A549 treated with Hydrocortisone at 1 μM for 4 hours (cell line): ENCODE measurements at places on chromosomes 5 and 9. TPM values are rescaled to one million over a fixed set of nuclear protein-coding genes. Genes with fewer than 3 reads are reported as not detected.

Gene IL5
- total RNA-seq = not detected in 5 replicates

Gene CNTNAP3B
- total RNA-seq = 14.9 to 15.8 TPM (median 15.1 TPM) in 5 replicates

Gene GRM6
- not detected in 5 replicates for total RNA-seq

Gene FSTL4
- total RNA-seq = 4.3 to 6.4 TPM (median 4.6 TPM) in 5 replicates

Gene IFNA21
- not detected in 5 replicates for total RNA-seq

Gene SH3GL2
- 0.05 to 0.14 TPM (median 0.11 TPM) in 5 replicates for total RNA-seq

Gene CCDC183
- total RNA-seq = 0.18 to 0.63 TPM (median 0.44 TPM) in 5 replicates

Gene SPOCK1
- total RNA-seq = 9.7 to 26.0 TPM (median 17.6 TPM) in 5 replicates

Gene PRRT1B
- 0.14 to 0.61 TPM (median 0.30 TPM) in 5 replicates for total RNA-seq

Gene FOXD4L5
- total RNA-seq = 0.03 TPM in 3 of 5 replicates, not detected in the others

Gene MSX2
- total RNA-seq = 3.1 to 5.0 TPM (median 4.3 TPM) in 5 replicates

Gene GFRA3
- total RNA-seq = 0.06 to 0.12 TPM (median 0.07 TPM) in 3 of 5 replicates, not detected in the others

Gene GTF3C5
- total RNA-seq = 60.6 to 65.1 TPM (median 64.8 TPM) in 5 replicates

Gene TAF11L5
- total RNA-seq = not detected in 5 replicates

Gene TOR4A
- 19.9 to 27.5 TPM (median 25.0 TPM) in 5 replicates for total RNA-seq

Gene ACTBL2
- total RNA-seq = 0.07 to 0.09 TPM in 2 of 5 replicates, not detected in the others

Gene PCDHGA7
- total RNA-seq = 0.57 to 1.2 TPM (median 0.76 TPM) in 5 replicates
